ENCODE measurements at places on chromosomes 4 and X. TPM values are rescaled to one million over a fixed set of nuclear protein-coding genes. Genes with fewer than 3 reads are reported as not detected.
A peak's percentile ranks its signal among the peaks of the same experiment; 100 is the strongest.

DNA sequence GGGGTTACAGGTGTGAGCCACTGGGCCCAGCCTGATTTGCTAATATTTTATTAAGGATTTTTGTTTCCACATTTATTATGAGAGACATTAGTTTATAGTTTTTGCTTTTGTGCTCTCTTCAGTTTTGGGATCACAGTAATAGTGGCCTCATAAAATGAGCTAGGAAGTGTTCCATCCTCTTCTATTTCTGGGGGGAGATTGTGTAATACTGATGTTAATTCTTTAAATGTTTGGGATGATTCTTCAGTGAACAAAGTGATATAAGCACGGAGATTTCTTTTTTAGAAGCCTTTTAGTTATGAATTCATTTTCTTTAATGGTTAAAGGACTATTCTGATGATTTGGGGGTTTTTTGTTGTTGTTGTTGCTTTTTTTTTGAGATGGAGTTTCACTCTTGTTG lies 41.3 kb downstream of the RBMX start:
- no peaks in the 10 kb centered on the region for H3K4me1 ChIP-seq
- DNase-seq = no peak
- H3K4me3 ChIP-seq = no peak overlapping the region
- H3K27ac ChIP-seq = no peak overlapping the region
- H3K36me3 ChIP-seq = no peaks in the 10 kb centered on the region

DNA sequence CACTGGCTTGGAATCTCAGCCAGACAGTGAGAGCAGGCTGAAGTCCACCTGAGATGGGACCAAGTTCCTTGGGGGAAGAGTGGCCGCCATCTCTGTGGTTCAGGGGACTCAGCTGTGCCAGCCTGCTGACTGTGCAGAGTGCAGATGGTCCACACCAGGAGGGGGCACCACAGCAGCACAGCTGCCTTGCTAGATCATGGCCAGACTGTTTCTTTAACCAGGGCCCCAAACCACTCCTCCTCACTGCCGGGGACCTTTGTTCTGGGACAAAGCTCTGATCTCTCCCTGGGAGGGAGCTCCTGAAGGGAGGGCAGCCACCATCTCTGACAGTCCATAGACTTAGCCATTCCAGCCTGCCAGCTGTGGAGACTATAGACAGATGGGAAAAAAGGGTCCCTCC lies 2189.6 kb downstream of the PCDH7 start:
- H3K27ac ChIP-seq = no peak overlapping the region
- no peaks in the 10 kb centered on the region for H3K27me3 ChIP-seq
- no peaks in the 10 kb centered on the region for H3K4me1 ChIP-seq
- H3K36me3 ChIP-seq = no peaks in the 10 kb centered on the region

Gene BST1
- total RNA-seq = 0.31 TPM

DNA sequence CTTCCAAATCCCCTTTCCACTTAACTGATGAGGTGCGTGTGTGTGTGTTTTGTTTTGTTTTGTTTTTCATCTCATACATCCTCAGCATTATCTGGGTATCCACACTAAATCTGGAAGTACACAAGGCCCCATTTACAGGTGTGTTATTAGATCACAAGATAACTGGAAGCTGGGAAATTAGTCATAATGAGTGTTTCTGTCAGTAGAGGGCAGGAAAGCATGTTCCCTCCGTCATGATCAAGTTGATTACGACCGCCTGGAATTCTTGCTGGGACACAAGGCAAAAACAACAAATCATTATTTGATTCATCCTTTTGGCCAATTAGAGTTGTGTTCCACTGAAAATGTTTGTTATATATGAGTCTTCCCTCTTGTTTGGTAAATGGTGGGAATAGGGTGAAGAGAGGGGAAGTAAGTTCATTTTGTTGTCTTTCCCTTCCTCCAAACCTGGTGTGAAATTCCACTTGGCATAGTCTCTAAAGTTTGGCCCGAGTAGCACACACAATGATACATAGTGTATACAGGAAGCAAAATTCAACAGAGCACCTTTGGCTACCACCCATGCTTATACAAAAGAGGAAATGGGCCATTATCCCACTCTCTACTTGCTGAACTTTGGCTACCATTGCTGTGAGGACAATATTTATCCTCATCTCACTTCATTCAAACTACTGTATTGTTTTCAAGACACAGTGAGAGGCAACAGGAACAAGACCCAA lies 33.3 kb upstream of the TLL1 start:
- H3K27ac ChIP-seq = no peak overlapping the region
- H3K4me3 ChIP-seq = no peak overlapping the region
- H3K27me3 ChIP-seq = no peaks in the 10 kb centered on the region
- H3K4me1 ChIP-seq = no peaks in the 10 kb centered on the region
- no peak for DNase-seq
- no peaks in the 10 kb centered on the region for H3K36me3 ChIP-seq

- H3K4me1 ChIP-seq = no peaks in the 10 kb centered on the region
- H3K36me3 ChIP-seq = no peaks in the 10 kb centered on the region
- peak; percentile 54 for DNase-seq
- H3K4me3 ChIP-seq = no peak overlapping the region
- no peak overlapping the region for H3K27ac ChIP-seq
- H3K27me3 ChIP-seq = peaks cover 34% of the 10 kb centered on the region
These were observed 47.5 kb downstream of the MAGEA1 start for GRCh38 chrX:153226344-153227185.

Gene ANK2
- total RNA-seq = 0.61 TPM

DNA sequence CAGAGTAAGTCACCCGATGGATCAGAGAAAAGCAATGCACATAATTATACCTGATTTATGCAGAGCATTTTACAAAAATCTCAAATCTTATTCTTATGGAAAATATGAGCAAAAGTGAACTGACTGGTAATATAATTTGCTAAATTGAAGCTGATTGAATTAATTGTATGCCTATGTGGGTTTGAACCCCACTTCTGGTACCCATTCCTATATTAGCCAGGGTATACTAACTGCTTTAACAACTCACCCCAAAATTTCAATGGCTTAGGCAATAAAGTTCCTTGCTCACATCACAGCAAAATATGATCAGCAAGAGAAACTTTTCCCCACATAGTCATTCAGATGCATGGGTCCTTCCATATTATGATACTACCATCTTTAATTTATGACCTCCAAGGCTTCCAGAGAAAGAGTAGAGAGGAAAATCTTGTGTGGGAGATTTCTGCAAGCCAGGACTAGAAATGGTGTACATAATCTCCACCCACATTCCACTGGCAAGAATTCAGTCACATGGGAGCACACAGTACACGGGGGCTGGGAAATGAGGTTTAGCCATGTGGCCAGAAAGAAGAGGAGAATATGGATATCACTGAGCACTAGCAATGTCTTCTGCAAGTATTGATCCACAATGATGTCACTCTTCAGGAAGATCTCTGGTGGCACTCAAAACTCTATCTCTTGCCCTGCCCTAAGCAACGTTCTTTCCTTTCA lies 640.7 kb downstream of the BCOR start:
- no peak for DNase-seq
- H3K4me3 ChIP-seq = no peak overlapping the region
- no peak overlapping the region for H3K27ac ChIP-seq
- no peaks in the 10 kb centered on the region for H3K27me3 ChIP-seq
- H3K36me3 ChIP-seq = no peaks in the 10 kb centered on the region

DNA sequence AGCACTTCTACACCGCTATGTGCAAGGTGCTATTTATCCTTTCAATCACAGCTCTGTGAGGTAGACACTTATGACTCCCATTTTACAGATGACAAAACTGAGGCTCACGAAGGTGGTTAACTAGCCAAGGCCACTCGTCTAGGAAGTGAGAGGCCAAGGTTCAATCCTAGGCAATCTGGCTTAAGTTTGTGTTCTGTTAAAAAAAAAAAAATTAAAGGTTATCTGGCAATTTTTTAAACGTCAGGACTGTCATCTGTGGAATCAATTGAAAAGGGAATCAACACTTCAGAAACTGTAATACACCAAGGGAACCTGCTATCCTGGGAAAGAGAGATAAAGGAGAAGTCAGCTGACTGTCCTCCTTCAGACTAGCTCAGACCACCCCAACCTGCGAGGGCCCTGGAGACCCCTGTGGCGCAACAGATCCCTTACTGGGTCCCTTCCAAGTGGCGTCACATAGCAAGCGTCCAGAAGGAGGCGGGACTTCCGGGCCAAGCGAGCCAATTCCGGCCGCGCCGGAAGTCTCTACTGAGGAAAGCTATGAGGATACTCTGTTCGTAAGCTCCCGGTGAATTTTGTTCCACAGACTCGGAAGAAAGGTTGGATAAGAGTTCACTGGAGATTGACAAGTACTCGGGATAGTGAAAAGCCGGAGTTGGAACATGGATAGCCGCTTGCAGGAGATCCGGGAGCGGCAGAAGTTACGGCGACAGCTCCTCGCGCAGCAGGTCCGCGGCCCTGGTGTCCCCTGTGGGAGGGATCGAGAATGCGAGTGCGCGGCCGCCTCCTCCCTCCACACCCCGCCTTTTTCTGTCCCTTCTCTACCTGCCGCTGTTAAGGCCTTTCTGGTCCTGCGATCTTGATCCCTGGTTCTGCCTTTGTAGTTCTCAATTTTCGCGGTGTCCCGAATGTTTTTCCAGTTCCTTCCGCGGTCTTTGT lies at the start of gene METTL14:
Gene METTL14 (plus strand): TSS at position 520 of the 939 bp plus-strand sequence. CDS start 143 bp downstream, at position 663.
- H3K4me1 ChIP-seq = peaks cover 12% of the 10 kb centered on the region
- H3K27me3 ChIP-seq = no peaks in the 10 kb centered on the region
- peak within 1 kb of the TSS; percentile 79 for H3K4me3 ChIP-seq
- peak within 1 kb of the TSS; percentile 72 for H3K27ac ChIP-seq

Gene SNCA
- 3.9 TPM for total RNA-seq

Gene SSX2
- total RNA-seq = 52.2 TPM

Gene LUZP4
- total RNA-seq = not detected

- no peak overlapping the region for H3K4me3 ChIP-seq
- no peaks in the 10 kb centered on the region for H3K36me3 ChIP-seq
- H3K27me3 ChIP-seq = no peaks in the 10 kb centered on the region
- H3K4me1 ChIP-seq = peaks cover 37% of the 10 kb centered on the region
These were observed 37.8 kb downstream of the CLDN34 start for GRCh38 chrX:10004832-10005475.

DNA sequence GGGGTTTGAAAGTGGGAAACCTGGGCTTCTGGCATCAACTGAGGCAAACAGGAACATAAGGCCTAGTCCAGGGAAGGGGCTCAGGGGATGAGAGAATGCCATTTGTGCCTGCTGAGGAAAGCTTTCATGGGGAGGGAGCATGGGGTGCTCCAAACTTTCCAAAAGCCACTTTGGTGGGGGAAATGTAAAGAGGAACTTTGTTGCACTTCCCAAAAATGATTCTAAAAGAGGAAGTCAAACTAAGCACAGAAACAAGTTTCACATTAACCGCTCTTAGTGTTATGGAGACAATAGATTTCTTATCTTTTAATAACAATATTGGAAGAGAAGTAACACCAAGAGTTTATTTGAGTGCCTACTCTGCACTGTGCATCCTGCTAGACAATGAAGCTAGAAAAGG lies 32.3 kb downstream of the GAB3 start:
- H3K27me3 ChIP-seq = no peaks in the 10 kb centered on the region
- H3K4me1 ChIP-seq = peaks cover 13% of the 10 kb centered on the region
- DNase-seq = no peak
- no peak overlapping the region for H3K4me3 ChIP-seq
- H3K27ac ChIP-seq = no peak overlapping the region

GRCh38 chr4:165293927-165294649 lies 33.4 kb upstream of the MSMO1 start:
- peaks cover 2% of the 10 kb centered on the region for H3K4me1 ChIP-seq
- DNase-seq = no peak
- H3K27me3 ChIP-seq = no peaks in the 10 kb centered on the region
- no peak overlapping the region for H3K4me3 ChIP-seq
- H3K36me3 ChIP-seq = 0 out of 2 replicates have a peak, but pooled peaks cover 3% of the 10 kb centered on the region
- H3K27ac ChIP-seq = no peak overlapping the region

- no peaks in the 10 kb centered on the region for H3K4me1 ChIP-seq
- no peak for DNase-seq
- H3K27ac ChIP-seq = no peak overlapping the region
- H3K4me3 ChIP-seq = no peak overlapping the region
- H3K27me3 ChIP-seq = no peaks in the 10 kb centered on the region
These were observed 721 bp downstream of the FAM184B start for GRCh38 chr4:17780501-17781299.

DNA sequence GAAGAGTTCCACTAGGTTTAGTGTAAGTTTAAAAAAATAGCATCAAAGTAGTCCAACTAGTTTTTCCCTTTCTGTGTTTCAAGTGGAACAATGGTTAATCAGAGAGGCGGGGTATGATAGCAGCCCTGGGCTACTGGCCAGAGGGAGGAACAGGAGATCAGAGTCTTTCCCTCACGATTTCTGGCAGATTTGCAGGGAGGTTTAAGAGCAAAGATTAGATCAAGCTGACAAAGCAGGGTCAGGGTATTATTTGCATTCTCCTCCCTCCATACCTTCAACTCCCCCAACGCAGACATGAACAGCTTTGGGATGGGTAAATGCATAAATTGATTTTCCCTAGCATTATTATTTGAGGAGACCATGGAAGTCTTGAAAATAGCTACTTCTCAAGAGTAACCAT lies 277.6 kb upstream of the DIAPH2 start:
- DNase-seq = peak; percentile 63
- H3K36me3 ChIP-seq = no peaks in the 10 kb centered on the region
- peak overlapping the region; percentile 84 for H3K27ac ChIP-seq
